ENCODE measurements at places on chromosomes 2 and 18. TPM values are rescaled to one million over a fixed set of nuclear protein-coding genes. Genes with fewer than 3 reads are reported as not detected.

The LYG1 gene
- 0.92 TPM for polyA plus RNA-seq

The STRN gene
- 4.9 TPM for polyA plus RNA-seq

- DNase-seq = no peak
Observed at GRCh38 chr2:82675186-82675585, 1783.9 kb downstream of the SUCLG1 start.

DNA sequence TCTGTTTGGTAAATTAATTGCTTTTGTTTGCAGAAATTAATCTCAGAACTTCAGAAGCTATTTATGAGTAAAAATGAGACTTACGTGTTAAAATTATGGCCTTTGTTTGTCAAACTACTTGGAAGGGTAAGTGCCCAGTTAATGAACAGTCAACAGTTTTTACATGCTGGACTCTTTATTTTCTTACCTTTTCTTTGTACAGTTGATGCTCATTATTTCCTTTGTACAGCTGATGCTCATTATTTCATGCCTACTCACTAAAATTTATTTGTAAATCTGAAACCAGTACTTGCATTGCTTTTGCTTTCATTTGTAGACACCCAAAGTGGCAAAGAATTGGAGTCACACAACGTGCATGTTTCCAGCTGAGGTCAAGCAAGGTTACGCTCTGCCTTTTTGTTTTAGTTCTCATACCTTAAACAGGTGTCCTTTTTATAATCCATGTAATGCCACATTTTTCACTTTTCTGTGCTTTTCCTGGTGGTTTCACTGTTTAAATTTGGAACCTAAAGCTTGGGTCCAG is 13.3 kb downstream of the RIF1 start:
- no peak for DNase-seq

DNA sequence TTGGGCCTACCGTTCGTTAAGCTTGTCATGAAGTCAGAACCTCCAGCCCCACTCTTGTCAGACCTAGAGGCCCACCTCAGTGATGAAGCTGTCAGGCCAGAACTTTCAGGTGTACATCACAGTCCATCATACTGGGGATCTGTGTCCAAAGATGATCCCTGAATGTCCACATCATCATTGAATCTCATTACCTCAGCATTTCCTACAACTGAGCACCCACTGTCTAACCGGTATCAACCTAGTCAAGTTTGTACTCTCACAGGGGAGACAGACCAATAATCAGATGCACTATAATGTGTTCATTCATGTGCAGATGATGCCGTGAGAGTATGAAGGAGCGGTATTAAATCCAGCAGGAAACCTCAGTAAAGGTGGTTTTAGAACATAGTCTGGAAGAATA is 36.3 kb upstream of the EHBP1 start:
- no peak for DNase-seq

DNA sequence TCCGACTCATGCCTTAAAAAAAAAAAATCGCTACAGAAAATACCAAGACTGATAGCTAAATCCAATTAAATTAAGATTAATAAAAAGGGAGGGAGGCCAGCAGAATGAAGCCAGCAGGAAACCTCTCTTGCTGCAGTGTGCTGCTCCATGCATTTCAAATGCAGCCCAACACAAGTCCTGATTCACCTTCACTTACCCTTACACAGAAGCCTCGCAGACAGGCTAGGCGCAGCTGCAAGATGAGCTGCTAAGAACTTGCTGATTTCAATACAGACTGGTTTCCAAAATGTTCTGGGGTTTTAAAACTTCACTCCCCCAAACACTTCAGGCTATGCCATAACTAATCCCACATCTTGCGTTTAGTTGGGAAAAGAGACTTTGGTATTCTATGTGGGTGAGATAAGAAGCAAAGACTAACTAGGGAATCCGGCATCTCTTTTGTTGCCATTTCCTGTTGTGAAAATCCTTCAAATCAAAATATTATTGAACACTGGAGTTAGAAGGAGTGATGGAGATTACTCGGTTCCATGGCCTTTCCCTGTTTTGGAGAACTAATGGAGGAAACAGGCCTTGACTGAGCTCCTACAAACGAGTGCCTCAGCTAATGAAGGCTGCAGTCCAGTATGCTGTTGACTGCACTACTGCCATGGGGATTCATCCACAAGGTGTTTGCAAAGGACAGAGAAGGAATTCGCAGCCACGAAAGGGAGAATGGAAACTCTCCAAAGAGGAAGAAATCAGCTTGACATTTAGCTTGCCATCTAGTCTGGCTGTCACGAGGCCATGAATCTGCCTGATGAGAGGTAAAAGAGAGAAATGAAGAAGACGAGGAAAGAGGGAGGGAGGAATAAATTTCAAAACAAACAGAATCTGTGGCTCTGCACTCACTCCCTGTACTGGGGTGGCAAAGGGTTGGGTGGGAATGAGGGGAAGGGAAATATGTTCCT is 67.3 kb downstream of the CLHC1 start:
- no peak for DNase-seq

- DNase-seq = no peak
Observed at GRCh38 chr2:28326469-28326805, 66.2 kb upstream of the FOSL2 start.
